ENCODE measurements at places on chromosomes 16 and 17. TPM values are rescaled to one million over a fixed set of nuclear protein-coding genes. Genes with fewer than 3 reads are reported as not detected.

DNA sequence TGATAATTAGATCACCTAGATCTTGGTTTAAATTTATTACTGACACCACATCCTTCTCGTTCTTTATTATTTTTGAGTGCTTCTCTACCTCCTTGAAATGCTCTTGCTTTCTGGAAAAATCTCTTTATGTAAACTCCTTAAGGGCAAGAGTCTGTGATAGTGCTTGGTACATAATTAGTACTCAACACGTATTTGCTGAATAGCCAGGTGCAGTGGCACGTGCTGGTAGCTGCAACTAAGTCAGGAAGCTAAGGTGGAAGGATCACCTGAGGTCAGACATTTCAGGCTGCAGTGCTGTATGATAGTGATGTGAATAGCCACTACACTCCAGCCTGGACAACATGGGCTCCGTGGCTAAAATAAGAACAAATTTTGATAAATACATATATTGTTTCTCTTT is 63.0 kb downstream of the PPM1E start:
- no peak for DNase-seq

GRCh38 chr17:44871556-44871955 is 23.9 kb downstream of the HIGD1B start:
- DNase-seq, result no peak

- no peak for DNase-seq
Measured at GRCh38 chr16:17358846-17359245, 111.9 kb downstream of the XYLT1 start.

- DNase-seq, result no peak
Measured at GRCh38 chr16:2734844-2735515, 15.0 kb upstream of the PRSS27 start.

DNA sequence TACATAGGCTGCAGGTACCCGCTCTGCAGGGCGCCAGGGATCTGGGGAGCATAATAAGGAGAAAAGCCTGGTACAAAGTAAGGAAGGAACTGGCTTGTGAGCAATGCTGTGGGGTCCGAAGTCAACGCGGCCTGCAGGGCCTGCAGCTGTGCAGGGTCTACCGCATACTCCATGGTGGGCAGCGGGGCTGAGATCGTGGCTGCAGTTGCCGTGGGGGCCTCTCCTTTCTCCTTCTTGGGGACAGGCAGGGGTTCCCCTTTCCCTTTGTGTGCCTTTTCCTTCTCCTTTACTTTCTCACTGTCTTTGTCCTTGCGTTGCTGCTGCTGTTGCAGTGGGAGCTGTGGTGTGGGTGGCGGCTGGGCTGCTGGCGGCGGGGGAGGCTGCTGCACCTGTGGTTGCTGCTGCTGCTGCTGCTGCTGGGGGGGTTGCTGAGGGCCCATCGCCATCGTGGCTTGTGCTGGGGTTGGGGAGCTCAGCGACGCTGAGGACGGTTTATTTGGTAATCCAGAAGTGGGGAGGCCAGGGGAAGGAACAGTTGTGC is 259.6 kb downstream of the ZFHX3 start:
- no peak for DNase-seq

DNA sequence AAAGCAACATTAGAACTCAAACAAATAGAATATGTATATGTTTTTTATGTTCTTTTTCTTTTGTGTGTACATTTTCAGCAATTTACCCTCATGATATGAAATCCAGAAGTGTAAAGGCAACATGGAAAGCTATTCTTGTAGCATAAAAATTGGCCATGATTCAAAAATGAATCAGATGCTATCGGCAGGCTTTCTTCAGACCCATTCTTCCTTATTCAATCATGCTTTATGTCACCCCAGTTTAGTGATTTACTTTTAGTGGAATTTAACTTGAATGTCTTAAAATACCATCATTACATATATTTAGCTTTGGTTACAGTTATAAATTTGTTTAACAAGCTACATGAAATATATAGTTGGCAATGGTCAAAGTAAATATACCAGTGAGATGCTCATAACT is 21.4 kb upstream of the SMIM36 start:
- no peak for DNase-seq

GRCh38 chr17:45197555-45198334 is 23.9 kb upstream of the FMNL1 start:
- peak; percentile 94 for DNase-seq

TEX14 gene
- total RNA-seq, result 0.32 TPM

ZNF598 gene
- 22.9 TPM for total RNA-seq
